Hepatocyte (in vitro differentiated cells): ENCODE measurements at places on chromosomes 7 and 10. TPM values are rescaled to one million over a fixed set of nuclear protein-coding genes. Genes with fewer than 3 reads are reported as not detected.

Gene GNGT1
- total RNA-seq: not detected in 2 replicates

GRCh38 chr10:85927952-85928665 lies 438.5 kb downstream of the GRID1 start:
- no peaks in the 10 kb centered on the region for H3K36me3 ChIP-seq
- H3K4me3 ChIP-seq: no peak overlapping the region
- no peak for DNase-seq
- H3K4me1 ChIP-seq: no peaks in the 10 kb centered on the region
- no peaks in the 10 kb centered on the region for H3K27me3 ChIP-seq

Gene EIF4H
- total RNA-seq: 208 and 217 TPM in 2 replicates

- no peak overlapping the region for H3K27ac ChIP-seq
- H3K4me3 ChIP-seq: no peak overlapping the region
- no peaks in the 10 kb centered on the region for H3K36me3 ChIP-seq
- no peaks in the 10 kb centered on the region for H3K27me3 ChIP-seq
These were observed 135.6 kb downstream of the VPS41 start for GRCh38 chr7:38773430-38773829.

DNA sequence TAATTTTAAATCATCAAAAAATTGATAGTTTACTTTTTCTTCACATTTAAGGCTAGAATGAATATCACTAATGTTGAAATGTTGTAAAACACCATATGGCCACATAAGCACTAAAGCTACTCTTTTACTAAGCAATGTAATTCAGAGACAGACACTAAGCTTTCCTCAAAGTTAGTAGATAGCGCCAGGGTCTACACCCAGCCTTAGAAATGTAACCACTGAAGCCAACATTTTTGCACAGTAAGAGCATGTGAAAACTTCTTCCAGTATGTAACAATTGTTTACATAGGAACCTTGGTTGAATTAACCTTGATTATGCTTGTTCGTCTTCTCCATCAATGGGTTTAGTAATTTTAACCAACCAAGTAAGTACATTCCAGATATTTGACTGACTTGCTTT lies 28.4 kb upstream of the PRKG1 start:
- no peak overlapping the region for H3K27ac ChIP-seq
- DNase-seq: no peak
- no peaks in the 10 kb centered on the region for H3K36me3 ChIP-seq
- H3K4me3 ChIP-seq: no peak overlapping the region
- H3K4me1 ChIP-seq: no peaks in the 10 kb centered on the region
- H3K27me3 ChIP-seq: no peaks in the 10 kb centered on the region
